ENCODE measurements at places on chromosomes 1 and 21.

- DNase-seq = no peak
Measured at GRCh38 chr1:185598332-185598731, 135.9 kb upstream of the HMCN1 start.

GRCh38 chr1:208475951-208476845 is 232.0 kb upstream of the PLXNA2 start:
- DNase-seq = no peak

- DNase-seq = peak; percentile 14
Measured at GRCh38 chr1:182962554-182963115, 9.7 kb upstream of the SHCBP1L start.

DNA sequence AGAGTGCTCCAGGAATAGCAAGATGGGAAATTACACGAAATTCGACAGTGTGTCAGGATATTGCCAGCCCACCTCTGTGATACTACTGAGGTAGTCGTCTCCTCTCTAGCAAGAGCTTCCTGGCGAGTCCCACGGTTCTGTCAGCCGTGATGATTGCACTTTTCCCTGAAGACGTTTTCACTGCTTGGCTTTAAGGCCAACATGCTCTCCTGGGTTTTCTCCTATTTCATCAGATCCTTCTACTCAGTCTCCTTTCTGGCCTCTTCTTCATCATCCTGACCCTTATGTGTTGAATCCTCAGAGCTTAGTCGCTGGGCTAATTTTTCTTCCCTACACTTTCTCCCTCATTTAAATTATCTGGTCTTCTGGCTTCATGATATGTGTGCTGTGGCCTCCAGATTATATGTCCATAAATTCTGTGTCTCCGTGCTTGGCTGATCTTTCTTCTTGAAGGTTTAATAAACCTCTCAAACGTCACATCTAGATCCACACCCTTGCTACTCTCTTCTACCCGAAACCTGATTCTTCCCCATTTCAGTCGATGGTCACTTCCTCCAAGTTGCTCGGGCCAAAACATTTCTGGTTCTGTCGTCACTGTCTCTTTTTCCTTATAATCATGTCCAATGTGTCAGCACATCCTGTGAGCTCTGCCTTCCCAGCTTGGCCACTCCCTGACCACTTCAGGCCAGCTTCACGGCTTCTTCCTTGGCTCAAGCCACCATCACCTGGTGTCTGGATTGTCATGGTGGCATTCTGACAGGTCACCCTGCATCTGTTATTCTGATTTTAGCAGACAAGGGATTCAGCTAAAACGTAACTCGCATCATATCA is 12.2 kb downstream of the OR2B11 start:
- peak; percentile 8 for DNase-seq

DNA sequence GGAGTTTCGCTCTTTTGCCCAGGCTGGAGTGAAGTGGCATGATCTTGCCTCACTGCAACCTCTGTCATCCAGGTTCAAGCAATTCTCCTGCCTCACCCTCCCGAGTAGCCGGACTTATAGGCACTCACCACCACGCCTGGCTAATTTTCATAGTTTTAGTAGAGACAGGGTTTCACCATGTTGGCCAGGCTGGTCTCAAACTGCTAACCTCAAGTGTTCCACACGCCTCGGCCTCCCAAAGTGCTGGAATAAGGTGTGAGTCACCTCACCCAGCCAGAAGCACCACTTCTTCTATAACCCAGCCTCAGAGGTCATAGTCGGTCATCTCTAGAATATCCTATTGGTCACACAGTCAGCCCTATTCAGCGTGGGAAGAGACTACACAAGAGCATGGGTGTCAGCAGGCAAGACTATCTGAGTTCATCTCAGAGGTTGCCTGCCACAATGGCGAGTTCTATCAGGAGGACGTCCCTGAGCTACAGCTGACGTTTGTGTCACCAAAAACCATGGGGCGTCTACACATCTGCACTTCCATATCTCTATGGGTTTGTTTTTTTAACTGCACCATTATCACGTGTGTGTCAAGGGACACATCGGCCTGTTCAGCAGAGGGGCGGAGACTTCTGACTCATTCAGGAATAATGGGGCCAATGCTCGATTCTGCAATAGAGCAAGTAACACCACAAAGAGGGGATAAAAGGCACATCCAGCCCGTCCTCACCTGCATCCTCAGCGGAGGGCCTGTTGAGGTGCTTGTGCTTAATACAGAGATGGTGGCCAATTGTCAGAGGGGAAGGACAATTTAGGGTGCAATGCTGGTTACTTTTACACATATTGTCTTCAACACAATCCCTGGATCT is 256.3 kb upstream of the IRF2BP2 start:
- no peak for DNase-seq

GRCh38 chr1:221510793-221511503 is 230.9 kb downstream of the DUSP10 start:
- no peak for DNase-seq

DNA sequence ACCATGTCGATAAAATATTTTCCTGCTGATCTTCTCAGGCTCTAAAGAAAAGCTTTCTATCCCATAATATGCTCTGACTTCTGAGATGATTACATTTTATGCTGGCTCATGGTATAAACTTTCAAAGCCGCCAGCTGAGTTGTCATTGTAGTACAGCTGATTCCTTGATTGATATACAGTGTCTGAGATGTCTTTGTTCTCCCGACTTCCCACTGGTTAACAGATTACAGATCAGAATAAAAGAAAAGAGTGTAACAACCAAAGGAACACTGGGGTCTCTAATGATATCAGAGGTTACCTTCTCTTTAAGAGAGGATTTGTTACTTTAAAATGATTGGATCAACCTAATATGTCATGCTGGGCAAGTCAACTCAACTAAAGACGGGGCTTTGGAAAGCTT is 485.4 kb upstream of the LRRC7 start:
- no peak for DNase-seq

GRCh38 chr21:24045775-24046215 is 1561.5 kb downstream of the MRPL39 start:
- DNase-seq = peak; percentile 4

DNA sequence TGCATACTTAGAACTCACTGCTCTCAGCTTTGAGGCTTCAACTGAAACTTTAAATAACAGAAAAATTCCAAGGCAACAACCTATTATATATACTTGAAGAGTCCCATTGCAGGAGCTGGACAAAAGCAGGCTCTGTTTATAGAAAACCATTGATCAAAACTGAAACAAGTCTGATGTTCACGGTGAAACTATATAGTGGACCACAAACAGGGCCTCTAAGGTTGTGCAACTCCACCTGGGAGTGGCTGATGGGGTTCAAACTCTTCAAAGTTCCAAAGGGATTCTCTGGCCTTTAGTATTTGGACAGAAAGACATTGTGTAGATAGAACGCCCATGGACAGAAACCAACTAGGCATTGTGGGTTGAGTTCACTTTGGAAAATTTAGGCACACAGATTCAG is 140.3 kb downstream of the ZC3H11B start:
- DNase-seq = no peak

DNA sequence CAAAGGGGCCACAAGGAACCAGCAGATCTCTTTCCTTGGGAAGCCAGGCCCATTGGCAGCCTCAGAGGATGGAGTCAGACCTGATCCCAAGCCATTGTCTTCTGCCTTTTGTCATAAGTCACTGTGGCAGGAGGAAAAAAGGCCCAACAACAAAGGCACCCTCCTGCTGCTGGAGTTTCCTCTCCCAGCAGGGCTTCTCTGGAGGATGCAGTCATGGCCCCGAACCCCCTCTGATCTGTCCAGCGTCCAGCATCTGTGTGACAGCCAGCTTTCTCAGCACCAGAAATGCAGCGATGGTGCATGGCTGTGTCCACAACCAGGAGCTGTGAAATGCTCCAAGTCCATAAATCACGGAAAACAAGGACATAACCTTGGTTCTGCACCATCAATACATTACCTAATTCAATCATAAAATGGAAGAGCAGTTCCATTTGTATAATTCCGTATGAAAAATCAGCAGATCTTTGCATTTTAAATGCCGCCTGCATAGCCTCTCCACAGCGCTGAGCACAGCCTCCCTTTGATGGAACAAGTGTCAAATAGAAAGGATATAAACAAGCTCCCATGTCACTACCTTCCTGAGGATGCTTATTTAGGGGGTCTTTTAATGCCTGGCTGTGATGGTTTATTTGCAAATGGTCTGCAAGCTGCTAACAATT is 30.6 kb downstream of the AJAP1 start:
- DNase-seq = no peak

GRCh38 chr1:85605484-85606413 is 25.2 kb downstream of the CCN1 start:
- no peak for DNase-seq

DNA sequence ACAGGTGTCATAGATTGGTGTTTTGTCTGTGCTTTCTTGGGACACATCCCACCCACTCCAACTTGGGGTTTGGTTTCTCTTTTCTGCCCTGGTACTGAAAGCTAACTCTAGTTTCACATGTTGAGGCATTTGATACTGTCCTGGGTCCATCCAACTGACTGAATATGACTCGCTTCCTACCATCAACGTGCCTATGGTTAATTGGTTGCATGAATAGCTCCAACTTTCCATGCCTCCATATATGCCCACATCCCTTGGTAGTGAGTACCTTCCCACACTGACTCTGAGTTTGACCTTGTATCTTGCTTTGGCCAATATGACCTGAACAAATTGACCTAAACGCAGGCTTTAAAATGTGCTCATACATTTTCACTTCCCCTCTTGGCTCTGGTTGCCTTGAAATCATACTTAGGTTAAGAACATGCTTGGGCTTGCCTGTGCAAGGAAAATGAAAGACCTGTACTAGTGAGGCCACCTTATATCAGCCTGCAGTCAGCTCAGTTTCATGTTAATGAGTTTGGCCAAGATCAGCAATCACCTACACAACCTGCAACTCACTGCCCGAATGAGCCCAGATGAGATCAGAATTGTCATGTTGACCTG is 81.0 kb upstream of the KCNK2 start:
- DNase-seq = no peak

- no peak for DNase-seq
Measured at GRCh38 chr1:1797731-1798341, 19.6 kb upstream of the NADK start.

DNA sequence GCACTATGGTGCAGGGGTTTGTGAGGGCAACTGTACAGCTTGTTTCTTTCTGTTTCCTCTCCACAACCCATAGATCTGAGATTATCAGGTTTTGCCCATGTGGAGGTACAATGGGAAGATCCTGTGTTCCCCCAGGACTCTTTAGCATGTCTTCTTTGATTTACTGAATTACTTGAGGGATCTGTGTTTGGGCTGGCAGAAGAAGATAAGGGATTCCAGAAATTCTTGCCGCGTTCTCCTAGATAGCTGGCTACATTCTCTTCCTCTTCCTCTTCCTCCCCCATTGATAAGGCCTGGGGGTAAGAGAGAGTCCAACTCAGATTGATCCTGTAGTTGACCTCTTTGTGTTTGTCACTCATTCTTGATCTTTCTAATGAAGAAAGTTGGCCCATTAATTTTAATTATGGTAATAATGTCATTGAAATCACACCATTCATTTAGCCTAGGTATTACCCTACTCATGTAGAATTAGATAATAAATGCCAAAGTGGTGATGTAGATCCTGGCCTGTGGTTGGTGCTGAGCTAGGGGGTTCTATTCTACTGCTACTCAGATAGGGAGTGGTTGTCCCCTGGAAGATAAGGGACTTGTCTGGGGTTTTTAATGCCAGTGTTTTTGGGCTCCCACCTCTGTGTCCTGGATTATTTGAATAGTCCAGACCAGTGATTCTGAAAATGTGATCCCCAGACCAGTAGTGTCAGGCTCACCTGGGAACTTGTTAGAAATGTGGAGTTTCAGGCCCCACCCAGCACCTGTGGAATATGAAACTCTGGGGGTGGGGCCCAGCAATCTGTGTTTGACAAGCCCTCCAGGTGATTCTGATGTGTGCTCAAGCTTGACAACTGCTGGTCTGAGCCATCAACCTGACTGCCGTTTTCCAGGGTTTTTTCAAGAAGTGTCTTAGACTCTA is 122.2 kb downstream of the NOS1AP start:
- no peak for DNase-seq

DNA sequence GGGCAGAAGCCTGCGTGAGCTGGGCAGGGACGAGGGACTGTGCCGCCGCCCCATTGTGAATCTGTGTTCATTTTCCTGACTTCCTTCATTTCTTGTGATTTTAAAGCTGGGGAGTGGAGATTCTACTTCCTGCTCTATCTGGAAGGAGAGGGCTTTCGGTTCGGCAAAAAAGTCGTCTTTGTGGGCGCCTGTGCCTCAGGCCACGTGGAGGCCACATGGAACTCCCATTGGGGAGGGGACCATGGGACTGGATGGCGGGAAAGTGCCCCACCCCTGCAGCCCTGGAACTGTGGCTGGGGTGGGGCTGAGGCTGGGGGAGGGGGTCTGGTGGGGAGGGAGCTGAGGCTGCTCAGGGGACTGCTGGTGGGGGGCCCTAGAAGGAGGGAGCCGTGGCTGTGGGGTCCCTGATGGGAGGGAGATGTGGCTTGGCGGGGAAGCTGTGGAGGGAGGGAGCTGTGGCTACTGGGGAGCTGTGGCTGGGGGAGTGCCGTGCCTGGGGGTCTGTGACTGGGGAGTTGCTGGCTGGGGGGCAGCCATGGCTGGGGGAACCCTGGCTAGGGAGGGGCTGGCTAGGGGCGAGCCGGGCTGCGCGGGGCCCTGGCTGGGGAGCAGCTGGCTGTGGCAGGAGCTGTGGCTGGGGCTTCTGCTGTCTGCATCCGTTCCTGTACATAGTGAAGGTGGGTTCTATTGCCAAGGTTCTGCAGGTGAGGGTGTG is 31.5 kb downstream of the COL18A1 start:
- no peak for DNase-seq

Measured in CD4-positive, alpha-beta T cell treated with Interleukin-21 for 1 hour (primary cell).